ENCODE measurements at places on chromosomes 12 and 14.

- H3K4me1 ChIP-seq = no peaks in the 10 kb centered on the region
- H3K27ac ChIP-seq = no peak overlapping the region
- no peak overlapping the region for H3K4me3 ChIP-seq
- H3K27me3 ChIP-seq = no peaks in the 10 kb centered on the region
Measured at GRCh38 chr14:51733147-51733546, 81.4 kb downstream of the FRMD6 start.

- H3K4me3 ChIP-seq = no peak overlapping the region
- no peaks in the 10 kb centered on the region for H3K27me3 ChIP-seq
- H3K4me1 ChIP-seq = no peaks in the 10 kb centered on the region
- peak overlapping the region; percentile 1 for H3K27ac ChIP-seq
- peaks cover 59% of the 10 kb centered on the region for H3K36me3 ChIP-seq
Measured at GRCh38 chr14:91229743-91230200, 14.7 kb downstream of the GPR68 start.

GRCh38 chr12:131355361-131356245 is 355.3 kb upstream of the SFSWAP start:
- no peaks in the 10 kb centered on the region for H3K27me3 ChIP-seq
- no peak overlapping the region for H3K4me3 ChIP-seq
- H3K27ac ChIP-seq = no peak overlapping the region
- no peak for DNase-seq

GRCh38 chr12:100375038-100375735 is 18.3 kb downstream of the SLC17A8 start:
- no peaks in the 10 kb centered on the region for H3K4me1 ChIP-seq
- no peak overlapping the region for H3K4me3 ChIP-seq
- H3K36me3 ChIP-seq = no peaks in the 10 kb centered on the region
- no peak for DNase-seq

DNA sequence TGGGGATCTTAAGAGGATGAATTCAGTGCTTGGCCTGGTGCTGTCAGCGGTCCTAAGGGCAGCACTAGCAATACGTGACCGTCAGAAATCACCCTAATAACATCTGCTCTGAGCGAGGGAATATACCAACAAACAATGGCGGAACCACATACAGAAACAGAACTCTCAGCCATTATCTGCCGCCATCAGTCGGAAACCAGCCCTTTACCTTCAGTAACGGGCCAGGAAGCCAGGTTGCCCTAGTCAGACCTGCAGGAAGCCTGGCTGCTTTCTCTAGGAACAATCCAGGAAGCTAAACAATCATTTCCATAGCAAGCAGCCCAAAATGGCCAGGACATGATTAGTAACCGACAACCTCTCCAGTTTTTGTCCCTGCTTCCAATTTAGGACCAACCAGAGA is 5.6 kb downstream of the CDCA4 start:
- H3K27me3 ChIP-seq = no peaks in the 10 kb centered on the region
- peaks cover 65% of the 10 kb centered on the region for H3K4me1 ChIP-seq
- DNase-seq = no peak
- H3K4me3 ChIP-seq = no peak overlapping the region
- H3K36me3 ChIP-seq = peaks cover 17% of the 10 kb centered on the region

DNA sequence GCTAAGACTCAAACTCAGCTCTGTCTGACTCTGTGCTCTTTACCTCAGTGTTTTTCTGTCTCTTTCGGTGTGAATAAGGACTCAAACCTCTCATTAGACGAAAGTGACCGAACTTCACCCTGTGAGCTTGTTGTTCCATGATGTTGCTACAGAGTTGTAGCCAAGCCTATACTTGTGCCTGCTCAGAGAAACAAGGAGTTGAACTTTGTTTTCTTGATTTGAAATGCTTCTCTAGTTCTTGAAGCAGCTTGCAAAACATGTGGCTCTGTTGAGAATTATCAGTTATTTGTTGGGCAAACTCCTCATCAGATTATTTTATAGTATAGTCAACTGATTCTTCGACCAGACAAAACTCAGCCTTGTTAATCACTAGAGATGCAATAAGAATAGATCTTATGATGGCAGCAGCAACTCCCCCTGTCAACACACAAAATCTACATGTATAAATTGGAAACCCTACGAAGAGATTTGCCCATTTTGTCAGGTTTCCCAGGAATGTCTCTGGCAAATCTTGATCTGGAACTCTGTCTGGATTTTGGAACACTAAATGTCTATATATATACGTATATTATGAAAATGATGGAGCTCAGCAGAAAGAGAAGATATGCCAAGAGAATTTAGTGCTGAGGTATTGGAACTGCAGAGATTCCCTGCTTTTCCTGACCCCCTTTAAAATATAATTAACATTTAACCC is 146.8 kb downstream of the TTLL5 start:
- no peak overlapping the region for H3K27ac ChIP-seq
- H3K27me3 ChIP-seq = no peaks in the 10 kb centered on the region
- no peaks in the 10 kb centered on the region for H3K36me3 ChIP-seq
- no peaks in the 10 kb centered on the region for H3K4me1 ChIP-seq
- no peak for DNase-seq

- H3K4me3 ChIP-seq = no peak overlapping the region
- no peaks in the 10 kb centered on the region for H3K4me1 ChIP-seq
Measured at GRCh38 chr12:3452348-3452747, 38.7 kb upstream of the PRMT8 start.

DNA sequence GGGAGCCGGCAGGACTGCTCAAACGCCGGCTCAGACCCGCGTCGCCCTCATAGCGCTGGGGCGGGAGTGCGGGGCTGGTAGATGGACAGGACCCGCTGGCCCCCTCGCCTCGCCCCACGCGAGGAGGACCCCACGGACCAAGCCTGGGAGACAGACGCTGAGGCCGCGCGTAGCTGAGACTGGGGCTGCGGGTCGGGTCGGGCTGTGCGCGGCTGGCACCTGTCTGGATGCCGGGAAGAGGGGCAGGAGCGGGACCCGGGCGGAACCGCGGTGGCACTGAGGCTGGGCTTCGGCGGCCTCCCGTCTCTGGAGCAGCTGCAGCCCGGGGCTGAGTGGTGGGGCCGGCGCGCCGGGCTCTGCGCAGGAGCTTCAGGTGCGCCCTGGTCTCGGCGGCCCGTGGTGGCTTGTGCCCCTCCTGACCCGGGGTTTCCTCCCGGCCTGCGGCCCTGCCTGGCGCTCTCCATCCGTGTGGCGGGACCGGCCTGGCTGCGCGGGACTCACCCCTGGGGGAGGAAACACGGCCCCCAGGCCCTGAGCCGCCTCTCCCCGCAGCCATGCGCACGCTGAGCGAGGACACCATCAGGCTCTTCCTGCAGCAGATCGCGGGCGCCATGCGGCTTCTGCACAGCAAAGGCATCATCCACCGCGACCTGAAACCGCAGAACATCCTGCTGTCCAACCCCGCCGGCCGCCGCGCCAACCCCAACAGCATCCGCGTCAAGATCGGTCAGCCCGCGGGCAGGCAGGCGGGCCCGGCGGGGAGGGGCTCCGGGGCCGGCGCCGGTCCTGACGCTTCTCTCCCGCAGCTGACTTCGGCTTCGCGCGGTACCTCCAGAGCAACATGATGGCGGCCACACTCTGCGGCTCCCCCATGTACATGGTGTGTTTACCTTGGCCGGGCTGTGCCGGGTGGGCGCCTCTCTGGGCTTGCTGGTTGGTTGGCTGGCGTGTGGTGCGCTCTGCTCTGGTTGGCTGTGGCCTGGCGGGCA is 14.0 kb downstream of the ULK1 start:
- H3K27ac ChIP-seq = no peak overlapping the region
- no peaks in the 10 kb centered on the region for H3K27me3 ChIP-seq
- H3K4me3 ChIP-seq = no peak overlapping the region
- no peak for DNase-seq
- peaks cover 38% of the 10 kb centered on the region for H3K36me3 ChIP-seq

DNA sequence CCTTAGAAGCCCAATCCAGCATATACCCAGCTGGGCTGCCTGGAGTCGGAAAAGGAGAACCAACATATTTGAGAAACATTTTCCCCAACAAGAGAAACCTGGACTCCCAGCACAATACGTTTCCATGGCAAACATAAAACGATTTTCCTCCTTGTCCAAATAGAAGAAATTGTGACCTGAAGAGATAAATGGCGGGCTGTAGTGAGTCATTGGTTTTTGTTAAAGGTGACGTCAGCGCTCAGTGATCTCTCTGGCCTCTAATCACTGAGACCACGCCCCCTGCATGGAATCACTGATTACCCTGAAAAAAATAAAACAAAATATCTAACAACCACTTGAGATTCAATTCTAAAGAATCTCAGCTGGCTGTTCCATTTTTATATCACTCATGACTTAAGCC is 6.0 kb downstream of the CCDC60 start:
- H3K4me3 ChIP-seq = no peak overlapping the region
- peaks cover 10% of the 10 kb centered on the region for H3K27me3 ChIP-seq
- DNase-seq = no peak
- no peaks in the 10 kb centered on the region for H3K36me3 ChIP-seq

- no peak for DNase-seq
- H3K36me3 ChIP-seq = no peaks in the 10 kb centered on the region
- H3K27me3 ChIP-seq = no peaks in the 10 kb centered on the region
Measured at GRCh38 chr14:83356080-83356479, 1822.4 kb upstream of the SEL1L start.

DNA sequence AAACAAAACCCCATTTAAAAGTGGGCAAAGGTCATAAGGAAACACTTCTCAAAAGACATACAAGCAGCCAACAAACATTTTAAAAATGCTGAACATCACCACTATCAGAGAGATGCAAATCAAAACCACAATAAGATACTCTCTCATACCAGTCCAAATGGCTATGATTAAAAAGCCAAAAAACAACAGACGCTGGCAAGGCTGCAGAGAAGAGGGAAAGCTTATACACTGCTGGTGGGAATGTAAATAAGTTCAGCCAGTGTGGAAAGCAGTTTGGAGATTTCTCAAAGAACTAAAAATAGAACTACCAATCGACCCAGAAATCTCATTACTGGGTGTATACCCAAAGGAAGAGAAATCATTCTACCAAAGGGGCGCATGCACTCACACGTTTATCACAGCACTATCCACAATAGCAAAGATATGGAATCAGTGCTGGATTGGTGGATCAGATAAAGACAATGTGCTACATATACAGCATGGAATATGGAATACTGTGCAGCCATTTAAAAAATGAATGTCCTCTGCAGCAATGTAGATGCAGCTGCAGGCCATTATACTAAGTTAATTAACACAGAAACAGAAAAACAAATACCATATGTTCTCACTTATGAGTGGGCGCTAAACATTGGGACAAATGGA is 102.1 kb upstream of the DAAM1 start:
- no peak overlapping the region for H3K27ac ChIP-seq

- no peaks in the 10 kb centered on the region for H3K36me3 ChIP-seq
- H3K27me3 ChIP-seq = no peaks in the 10 kb centered on the region
- H3K27ac ChIP-seq = no peak overlapping the region
- no peaks in the 10 kb centered on the region for H3K4me1 ChIP-seq
Measured at GRCh38 chr12:70448371-70448770, 82.3 kb downstream of the KCNMB4 start.

- peaks cover 37% of the 10 kb centered on the region for H3K36me3 ChIP-seq
- no peaks in the 10 kb centered on the region for H3K4me1 ChIP-seq
- H3K27me3 ChIP-seq = no peaks in the 10 kb centered on the region
- DNase-seq = no peak
- H3K4me3 ChIP-seq = no peak overlapping the region
Measured at GRCh38 chr12:53709671-53710070, 17.6 kb downstream of the CALCOCO1 start.

DNA sequence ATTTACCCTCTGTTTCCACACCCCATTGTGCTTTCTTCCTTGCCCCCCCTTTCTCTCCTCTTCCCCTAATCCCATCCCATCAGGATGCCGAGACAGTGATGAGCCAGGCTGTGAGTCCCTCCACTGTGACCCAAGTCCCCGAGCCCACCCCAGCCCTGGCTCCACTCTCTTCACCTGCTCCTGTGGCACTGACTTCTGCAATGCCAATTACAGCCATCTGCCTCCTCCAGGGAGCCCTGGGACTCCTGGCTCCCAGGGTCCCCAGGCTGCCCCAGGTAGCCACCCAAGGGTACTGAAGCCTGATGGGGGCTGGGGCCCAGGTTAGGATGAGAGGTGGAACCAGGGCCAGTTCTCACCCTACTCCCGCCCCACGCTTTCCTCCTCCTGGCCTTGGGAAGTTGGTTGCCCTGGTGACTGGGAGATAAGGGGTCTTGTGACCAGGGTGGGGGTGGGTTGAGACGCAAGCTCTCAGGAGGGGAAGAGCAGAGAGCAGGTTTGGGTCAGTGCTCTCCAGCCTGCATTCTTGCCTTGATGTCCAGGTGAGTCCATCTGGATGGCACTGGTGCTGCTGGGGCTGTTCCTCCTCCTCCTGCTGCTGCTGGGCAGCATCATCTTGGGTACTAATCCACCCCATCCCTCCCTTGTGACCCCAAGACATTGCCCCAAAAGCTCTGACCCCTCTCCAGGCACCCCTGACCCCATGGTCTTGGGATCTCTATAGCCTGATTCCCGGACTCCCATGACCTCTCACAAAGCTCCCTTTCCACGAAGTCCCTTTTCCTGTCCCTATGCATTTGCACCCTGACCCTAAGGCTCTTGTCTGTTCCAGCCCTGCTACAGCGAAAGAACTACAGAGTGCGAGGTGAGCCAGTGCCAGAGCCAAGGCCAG is 1.2 kb downstream of the AMHR2 start:
- no peak overlapping the region for H3K4me3 ChIP-seq
- H3K4me1 ChIP-seq = peaks cover 4% of the 10 kb centered on the region
- no peaks in the 10 kb centered on the region for H3K27me3 ChIP-seq

DNA sequence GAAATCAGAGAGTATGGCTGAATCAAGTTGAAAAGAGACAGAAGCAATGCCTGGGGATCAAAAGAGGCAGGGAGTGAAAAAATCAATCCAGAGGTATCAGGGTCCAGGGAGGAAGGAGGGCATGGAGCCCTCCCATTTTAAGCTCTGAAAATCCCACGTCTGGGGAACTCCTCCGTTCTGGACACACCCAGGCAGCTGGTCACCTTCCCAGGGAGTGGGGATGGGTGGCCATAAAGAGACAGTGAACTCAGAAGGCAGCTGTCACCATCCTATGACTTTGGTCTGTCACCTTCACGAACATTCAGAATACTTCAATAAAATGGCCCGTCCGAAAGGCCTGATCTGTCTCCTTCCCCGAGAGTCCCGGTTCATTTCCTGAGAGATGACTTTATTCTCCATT is 71.6 kb downstream of the MAP1LC3B2 start:
- no peak overlapping the region for H3K27ac ChIP-seq
- no peak for DNase-seq
- no peaks in the 10 kb centered on the region for H3K36me3 ChIP-seq
- H3K4me1 ChIP-seq = peaks cover 5% of the 10 kb centered on the region
- H3K4me3 ChIP-seq = no peak overlapping the region

GRCh38 chr12:100154474-100155247 is 12.0 kb upstream of the BLTP3B start:
- no peaks in the 10 kb centered on the region for H3K4me1 ChIP-seq
- no peak for DNase-seq
- no peaks in the 10 kb centered on the region for H3K27me3 ChIP-seq

GRCh38 chr12:46671102-46671501 is 154.7 kb downstream of the SLC38A4 start:
- DNase-seq = no peak
- H3K36me3 ChIP-seq = no peaks in the 10 kb centered on the region

- H3K36me3 ChIP-seq = peaks cover 52% of the 10 kb centered on the region
- H3K4me3 ChIP-seq = no peak overlapping the region
- H3K27ac ChIP-seq = no peak overlapping the region
- DNase-seq = no peak
- peaks cover 40% of the 10 kb centered on the region for H3K4me1 ChIP-seq
Measured at GRCh38 chr14:104792101-104792884, 3.3 kb downstream of the AKT1 start.
